ENCODE measurements at places on chromosomes 3 and 15.

GRCh38 chr3:143120716-143121240 lies 1.2 kb downstream of the CHST2 start:
- peak; percentile 53 for DNase-seq

DNA sequence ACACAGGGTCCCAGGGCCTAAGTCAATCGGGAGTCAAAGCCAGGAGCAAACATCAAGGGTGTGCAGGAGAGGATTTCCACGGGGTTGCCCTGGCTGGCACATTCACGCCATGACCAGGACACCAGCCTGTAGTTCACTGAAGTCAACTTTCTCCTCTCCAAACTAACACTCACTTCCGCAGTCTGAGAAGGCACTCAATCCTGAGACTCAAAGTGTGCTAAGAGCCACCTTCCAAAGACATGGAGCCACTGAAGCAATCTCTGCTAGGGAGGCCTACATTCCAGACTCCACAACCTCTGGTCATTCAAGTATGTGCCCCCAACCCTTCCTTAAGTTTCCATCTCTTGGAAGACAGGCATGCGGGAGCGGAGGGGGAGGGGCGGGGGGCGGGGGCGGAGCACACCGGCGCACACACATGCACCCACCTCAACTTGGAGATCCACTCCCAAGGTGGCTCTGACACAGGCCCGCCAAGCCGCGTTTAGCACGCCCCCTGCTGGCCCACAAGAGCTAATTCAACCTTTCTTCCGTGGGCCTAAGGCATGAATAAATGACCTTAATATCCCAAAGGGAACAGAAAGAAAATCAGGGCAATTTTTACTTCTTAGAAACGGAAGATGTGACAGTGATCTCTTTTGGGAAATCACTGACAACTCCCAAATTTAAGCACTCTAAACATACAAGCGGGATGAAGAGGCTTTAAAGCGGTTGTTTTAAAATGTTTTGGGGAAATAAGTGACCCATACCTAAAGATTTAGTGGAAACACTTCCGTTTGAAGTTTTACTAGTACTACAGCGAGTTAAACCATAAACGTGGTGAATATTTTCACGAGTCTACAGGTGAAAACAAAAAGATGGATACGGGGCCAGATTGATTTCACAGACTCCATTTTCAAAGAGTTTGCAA lies 162.5 kb upstream of the CHRNA7 start:
- peak; percentile 53 for DNase-seq

DNA sequence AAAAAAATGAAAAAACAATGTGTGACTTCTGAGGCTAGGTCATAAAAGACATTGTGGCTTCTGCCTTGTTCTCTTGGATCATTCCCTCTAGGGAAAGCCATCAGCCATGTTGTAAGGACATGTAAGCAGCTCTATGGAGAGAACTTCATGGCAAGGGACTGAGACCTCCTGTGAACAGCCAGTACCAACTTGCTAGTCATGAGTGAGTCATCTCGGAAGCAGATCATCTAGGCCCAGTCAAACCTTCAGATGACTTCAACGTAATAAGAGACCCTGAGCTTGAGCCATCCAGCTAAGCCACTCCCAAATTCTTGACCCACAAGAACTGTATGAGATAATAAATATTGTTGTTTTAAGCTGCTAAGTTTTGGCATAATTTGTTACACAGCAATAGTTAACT lies 4.9 kb downstream of the MON1A start:
- DNase-seq, result peak; percentile 97

- no peak for DNase-seq
Observed at GRCh38 chr3:5972586-5972985, 785.1 kb downstream of the EDEM1 start.

DNA sequence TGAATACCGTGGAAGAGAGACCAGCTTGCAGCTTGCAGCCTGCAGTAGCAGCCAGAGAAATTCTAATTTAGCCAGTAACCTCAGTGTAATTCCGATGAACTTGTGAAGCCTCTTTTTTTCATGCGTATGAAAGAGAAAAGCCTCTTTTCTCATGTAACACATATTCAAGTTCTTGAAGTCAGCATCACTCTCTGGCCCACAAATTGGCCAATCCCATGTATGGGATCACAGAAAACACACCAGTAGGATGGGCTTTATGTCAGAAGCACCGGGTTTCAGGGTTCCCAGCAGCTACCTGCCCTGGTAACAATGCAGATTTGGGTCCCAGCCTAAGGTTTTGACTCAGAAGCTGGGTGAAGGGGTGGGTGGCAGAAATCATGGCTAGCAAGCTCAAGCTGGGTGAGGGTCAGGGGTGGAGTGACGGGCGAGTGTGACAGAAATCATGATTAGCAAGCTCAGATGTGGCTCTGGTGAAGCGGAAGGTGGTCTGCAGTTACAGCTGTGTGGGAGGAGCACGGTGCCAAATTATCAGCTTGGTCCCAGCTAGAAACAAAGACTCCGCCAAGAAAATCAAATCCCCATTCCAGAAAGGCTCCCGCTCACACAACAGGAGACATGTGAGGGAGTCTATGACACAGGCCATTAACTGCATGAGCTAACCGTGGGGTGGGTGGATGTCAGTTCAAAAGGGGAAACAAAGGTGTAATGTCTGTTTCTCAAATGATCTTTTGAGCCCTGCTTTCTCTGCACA lies 86.6 kb downstream of the SNRK start:
- no peak for DNase-seq

DNA sequence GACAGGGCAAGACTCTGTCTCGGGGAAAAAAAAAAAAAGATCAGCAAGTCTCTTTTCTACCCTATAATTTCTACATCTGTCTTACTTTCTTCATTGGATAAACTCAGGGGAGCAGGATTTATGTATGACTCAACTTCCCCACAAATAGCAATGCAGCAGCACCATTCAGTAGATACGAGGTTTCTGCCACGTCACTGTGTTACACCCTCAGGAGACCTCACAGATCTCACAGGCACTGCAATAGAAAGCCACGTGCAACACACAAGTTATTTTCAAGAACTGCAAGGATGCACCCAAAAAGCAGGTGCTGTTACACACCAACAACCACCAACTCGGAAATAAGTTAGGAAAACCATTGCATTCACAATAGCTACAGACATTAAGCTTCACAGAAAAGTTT lies 30.2 kb downstream of the TSPAN3 start:
- peak; percentile 78 for DNase-seq

GRCh38 chr3:139302084-139302800 lies 41.6 kb upstream of the MRPS22 start:
- peak; percentile 99 for DNase-seq

GRCh38 chr3:10195366-10196089 lies 30.8 kb downstream of the IRAK2 start:
- DNase-seq, result no peak

DNA sequence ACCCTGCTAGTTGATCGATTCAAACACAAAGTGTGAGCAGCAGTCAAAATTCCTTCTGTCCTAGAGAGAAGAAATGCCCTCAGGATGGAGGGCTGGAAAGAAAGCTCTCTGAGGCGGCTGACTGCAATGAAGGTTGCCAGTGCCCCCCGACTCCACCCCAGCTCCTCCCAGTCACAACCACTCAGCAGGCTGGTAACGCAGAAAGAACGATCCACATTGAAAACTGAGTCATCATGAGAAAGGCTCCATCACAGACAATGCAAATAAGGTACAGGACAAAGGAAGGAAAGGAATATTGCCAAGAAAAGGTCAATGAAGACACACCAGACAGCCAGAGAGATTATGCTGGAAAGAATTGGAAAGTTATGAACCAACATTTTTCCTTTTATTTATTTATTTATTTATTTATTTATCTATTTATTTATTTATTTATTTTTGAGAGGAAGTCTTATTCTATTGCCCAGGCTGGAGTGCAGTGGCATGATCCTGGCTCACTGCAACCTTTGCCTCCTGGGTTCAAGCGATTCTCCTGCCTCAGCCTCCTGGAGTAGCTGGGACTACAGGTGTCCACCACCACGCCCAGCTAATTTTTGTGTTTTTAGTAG lies 17.4 kb upstream of the VGLL4 start:
- DNase-seq, result no peak

DNA sequence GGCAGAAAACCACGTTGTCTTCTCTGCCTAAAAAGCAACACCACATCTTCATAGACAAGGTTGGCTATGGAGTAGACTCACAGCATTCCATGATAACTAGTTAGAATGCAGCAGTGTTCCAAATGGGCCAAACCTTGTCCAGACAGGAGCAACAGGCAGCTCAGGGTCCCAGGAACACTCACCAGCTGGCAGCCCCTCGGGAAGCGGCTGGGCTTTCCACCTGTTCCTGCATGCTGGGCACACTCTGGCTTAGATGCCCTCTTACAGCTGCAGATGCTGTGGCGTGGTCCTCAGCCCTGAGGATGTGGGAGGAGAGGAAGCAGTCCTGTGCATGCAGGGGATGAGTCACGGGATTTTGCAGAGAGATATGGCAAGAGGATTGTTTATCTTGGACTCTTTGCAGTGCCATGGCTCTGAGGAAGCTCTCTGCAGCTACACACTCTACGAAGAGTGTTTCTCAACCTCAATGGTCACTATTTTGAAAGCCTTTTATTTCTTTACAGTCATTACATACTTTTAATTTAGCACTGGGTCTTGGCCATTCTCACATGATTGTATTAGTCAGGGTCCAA lies 11.3 kb downstream of the NRROS start:
- peak; percentile 98 for DNase-seq

DNA sequence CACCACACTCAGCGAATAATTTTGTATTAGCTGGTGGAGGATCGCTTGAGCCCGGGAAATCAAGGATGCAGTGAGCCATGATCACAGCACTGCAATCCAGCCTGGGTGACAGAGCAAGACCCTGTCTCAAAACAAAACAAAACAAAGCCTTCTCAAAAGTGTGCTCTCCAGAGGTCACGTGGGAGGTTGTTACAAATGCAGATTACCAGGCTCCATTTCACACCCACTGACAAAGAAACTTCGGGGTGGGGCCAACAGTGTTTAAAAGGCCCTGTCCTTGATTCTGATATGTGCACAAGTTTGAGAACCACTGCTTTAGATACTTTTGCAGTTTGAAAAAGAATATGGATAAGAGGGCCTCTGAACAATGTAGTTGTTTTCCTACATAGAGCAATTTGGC lies 80.5 kb downstream of the UBE2E2 start:
- DNase-seq, result no peak

GRCh38 chr3:13294442-13295351 lies 125.4 kb downstream of the NUP210 start:
- no peak for DNase-seq

DNA sequence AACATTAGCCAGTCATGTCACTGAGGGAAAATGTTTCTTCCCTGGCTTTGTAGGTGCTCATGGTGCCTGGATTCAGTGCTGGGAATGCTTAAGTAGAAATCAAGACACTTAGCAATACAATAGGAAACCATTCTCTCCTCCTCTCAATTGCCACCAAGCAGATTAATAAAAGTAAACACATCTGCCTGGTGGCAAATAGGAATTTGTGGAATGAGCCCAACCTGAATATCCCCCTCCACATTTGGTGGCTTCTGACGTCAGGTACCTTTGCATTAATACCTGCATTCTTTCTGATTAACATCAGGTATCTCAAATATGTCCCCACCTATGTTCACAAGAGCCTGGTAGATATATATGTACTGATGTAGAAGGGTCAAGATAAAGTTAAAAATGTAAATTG lies 42.7 kb downstream of the PPP2R3A start:
- no peak for DNase-seq

GRCh38 chr15:96487245-96487644 lies 156.7 kb downstream of the NR2F2 start:
- no peak for DNase-seq

- no peak for DNase-seq
Observed at GRCh38 chr3:373193-373779, 176.7 kb downstream of the CHL1 start.

- no peak for DNase-seq
Observed at GRCh38 chr3:150107429-150108175, 136.9 kb upstream of the PFN2 start.

GRCh38 chr15:42140383-42141070 lies 15.9 kb downstream of the PLA2G4F start:
- DNase-seq, result no peak

GRCh38 chr3:101665357-101665756 lies 11.6 kb downstream of the ZBTB11 start:
- DNase-seq, result peak; percentile 56

- peak; percentile 33 for DNase-seq
Observed at GRCh38 chr3:102715030-102715697, 280.3 kb downstream of the ZPLD1 start.

DNA sequence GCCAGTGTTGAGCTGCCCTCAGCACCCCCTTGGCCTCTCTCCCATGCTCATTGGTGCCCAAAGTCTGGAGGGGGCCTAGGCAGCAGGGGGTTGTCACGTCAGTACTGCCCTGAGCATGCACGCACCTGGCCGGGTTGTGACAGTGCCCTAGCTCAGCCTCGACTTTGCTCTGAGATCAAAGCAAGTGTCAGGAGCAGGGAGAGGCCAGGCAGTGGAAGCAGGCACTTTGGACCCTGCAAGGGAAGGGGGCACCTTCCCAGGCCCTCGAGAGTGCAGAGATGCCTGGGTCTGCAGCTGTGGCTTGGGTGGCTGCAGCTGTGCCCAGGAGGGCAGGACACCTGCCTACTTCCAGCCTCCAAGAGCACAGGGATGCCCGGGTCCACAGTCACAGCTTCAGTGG lies 561.3 kb downstream of the NLGN1 start:
- DNase-seq, result no peak

GRCh38 chr15:72315706-72316370 lies 4.1 kb downstream of the CELF6 start:
- DNase-seq, result no peak

DNA sequence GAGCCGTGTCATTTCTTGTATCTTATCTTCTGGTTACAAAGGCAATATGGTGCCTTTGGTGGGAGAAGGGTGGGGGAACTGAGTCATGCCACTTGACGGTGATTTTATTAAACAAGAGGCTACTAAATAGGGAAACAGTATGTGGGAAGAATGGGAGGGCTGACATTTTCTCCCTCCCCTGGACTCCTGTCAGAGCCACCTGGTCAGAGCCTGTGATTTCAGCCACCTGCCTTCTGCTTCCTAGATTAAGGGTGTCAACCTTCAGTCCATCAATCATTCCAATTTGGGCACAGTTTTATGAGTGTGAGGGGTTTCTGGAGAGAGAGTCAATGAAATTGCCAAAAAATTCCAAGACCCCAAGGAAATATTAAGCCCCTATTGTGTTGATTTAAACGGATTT lies 87.4 kb downstream of the CHDH start:
- DNase-seq, result no peak

- DNase-seq, result no peak
Observed at GRCh38 chr3:98697225-98697624, 65.9 kb upstream of the ST3GAL6 start.

DNA sequence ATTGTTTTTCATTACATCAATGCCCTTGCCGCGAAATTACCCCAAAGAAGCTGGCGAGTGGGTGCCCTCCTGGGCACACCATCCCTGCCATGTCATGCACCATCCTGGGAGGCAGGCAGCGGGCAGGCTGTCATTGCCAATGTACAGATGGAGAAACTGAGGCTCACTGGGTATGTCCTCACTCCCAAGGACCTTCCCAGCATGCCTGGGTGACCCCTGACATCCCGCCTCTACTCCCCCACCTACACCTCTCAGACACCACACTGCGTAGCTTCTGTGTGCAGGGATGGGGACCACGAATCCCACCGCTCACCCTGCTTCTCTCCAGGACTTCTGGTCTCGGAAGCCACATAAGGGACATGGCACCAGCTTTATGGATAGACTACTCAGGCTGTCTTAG lies 41.0 kb upstream of the SLC41A3 start:
- no peak for DNase-seq

- peak; percentile 90 for DNase-seq
Observed at GRCh38 chr3:152159328-152159727, 109.4 kb upstream of the MBNL1 start.

- DNase-seq, result no peak
Observed at GRCh38 chr3:46576879-46577278, 10.8 kb upstream of the LRRC2 start.

GRCh38 chr3:57160076-57160764 lies 4.9 kb downstream of the IL17RD start:
- no peak for DNase-seq

GRCh38 chr3:24614359-24614758 lies 119.7 kb upstream of the THRB start:
- no peak for DNase-seq

Data from iris pigment epithelial cell (primary cell).